ENCODE measurements at places on chromosomes 5 and 9.

DNA sequence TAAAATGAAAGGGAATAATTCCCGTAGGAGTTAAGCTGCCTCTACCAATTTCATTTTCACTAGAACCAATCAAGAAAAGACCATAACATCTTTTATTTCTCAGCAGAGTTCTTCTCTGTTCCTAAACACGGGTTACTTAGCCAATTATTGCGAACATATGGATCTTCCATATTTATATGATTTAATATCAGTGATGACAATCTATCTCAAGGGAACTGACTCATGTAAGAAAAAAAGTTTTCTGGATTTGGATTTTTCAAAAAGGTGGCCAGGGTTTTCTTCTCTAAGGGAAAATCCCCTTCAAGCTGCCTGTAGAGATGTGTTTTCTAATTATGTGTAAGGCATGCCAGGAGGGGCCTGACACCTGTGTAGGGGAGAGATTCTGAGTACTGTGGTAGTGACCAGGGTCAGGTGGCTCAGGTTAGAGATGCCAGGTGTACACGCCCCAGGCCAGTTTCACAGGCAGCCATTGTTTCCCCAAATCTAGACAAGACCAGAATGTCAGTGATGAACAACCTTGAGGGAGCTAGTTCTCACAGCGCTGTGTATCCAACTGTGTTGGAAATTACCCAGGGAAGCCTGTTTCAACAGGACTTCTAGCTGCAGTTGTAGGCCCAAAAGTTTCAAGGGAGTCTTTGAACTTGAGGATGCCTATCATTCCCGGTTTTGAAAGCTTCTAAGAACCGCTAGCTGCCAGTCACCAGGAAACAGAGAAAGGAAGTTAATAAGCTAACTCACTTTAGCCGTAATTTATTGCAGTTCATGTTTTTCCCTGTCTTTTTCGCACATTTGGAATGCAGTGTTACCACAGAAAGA is 572.5 kb upstream of the RGMB start:
- DNase-seq: no peak

DNA sequence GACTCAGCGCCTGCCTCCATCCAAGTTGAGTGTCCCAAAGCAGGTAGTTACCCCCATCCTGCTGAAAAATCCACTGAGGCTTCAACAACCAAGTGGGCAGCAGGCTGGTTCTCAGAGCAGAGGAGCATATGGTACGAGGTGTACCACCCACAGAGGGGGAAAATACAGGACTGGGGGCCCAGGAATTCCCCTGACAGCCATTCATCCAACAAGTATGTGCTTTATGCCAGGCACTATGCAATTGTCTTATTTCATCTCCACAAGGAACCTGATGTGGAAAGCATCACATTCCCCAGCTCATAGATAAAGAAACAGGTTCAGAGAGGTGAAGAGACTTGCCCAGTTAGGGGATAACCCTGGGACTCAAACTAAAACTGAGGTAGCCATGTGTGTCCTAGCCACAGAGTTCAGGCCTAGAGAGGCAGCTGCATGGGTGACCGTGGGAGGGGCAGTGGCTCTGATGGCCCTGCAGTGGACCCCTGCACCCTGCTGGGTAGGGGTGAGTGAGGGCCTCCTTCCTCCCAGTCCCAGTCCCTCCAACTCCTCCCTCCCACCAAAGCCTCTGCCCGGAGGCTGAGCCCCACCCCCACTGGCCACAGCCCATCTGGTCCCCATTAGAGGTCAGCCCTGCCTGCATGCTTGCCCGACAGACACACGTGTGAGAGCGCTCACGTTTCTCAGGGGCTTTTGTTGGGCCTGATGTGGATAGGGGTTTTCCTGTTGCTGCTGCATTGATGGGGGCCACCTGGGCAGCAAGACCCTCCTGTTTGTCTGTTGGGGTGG is 11.5 kb downstream of the PDLIM4 start:
- no peak for DNase-seq

GRCh38 chr5:77669677-77670076 is 31.2 kb upstream of the OTP start:
- no peak for DNase-seq

DNA sequence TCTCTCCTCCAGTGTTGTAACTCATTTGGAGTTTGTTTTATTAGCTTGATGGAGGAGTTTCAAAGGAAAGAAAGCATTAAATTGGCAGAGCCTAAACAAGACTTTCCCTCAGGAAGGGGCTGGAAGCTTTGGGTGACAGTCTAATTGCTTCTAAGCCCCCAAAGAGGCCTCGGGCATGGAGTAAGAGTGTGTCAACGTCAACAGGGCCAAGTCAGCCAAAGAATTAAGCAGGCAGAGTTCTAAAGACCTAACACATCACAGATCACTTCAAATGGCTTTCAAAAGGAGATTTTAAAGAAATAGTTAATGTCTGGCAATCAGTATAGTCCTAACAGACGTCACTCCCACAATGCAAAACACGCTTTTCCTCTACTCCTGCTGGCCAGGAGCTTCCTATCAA is 234.5 kb downstream of the EFNA5 start:
- no peak for DNase-seq

DNA sequence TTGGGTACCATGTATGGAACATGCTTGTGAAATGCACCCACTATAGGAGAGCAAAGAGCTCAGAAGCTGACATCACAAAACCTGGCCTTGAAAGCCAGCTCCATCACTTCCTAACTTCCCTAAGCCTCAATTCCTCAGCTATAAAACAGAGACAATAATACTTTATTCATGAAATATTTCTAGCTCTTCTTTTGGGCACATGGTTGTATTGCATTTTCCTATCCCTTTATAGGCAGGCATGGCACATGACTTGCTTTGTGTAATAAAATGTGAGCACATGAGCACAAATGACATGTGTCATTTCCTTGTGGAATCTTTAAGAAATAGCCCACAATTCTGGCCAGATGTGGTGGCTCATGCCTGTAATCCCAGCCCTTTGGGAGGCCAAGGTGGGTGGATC is 18.5 kb downstream of the ZNF366 start:
- no peak for DNase-seq

DNA sequence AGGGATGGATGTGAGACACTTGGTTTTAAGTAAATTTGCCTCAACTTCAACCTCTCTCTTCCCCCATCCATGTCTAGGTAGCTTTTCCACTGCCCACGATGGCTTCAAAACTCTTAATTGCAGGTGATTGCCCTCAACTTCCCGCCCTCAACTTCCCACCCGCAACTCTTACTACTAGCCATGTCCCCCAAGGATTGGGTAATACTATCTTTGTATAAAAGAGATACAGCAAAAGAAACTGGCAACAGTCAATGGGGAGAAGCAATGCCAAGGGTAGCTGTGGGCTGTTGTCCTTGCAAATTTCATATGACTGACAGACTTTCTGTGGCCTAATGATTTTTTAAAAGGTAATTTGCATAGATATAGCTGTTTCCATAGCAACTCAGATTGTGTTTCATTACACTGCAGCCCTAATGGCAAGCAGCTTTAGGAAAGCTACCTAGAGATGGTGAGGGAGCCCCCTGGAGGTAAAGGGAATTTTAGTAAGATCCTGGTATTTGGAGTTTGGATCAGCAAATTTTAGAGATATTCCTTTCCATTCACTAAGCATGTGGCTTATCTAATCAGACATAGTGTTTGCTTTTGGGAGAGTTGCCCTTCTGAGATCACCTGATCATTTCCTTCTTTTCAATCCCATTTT is 421.5 kb upstream of the DAP start:
- DNase-seq: no peak

DNA sequence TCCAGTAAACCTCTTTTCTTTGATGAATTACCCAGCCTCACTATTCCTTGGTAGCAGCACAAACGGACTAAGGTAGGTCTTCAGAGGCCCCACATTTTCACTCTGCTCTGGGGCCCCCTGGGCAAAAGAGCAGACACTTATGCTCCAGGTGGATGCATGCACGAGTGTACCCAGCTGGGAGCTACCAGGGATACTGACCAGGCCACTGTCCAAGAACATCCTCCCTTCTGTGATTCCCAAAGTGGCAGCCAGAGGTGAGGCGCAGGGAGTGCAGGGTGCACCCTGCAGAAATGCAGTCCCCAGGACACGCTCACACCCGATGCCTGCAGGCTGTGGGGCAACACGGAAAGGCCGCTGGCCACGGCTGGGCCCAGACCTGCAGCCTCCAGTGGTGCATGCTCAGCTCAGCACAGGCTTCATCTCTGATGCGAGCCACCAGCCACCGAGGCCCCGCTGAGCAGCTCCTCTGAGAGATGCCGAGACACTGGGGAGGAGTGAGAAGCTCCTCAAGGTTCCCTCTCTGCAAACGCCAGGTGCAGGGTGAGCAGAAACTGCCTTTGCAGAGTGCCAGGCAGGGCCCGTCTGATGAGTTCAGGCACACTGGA is 48.1 kb upstream of the OLFM1 start:
- DNase-seq: no peak

- DNase-seq: no peak
Observed at GRCh38 chr5:128876569-128877382, 88.5 kb upstream of the SLC27A6 start.

Data from stimulated activated CD8-positive, alpha-beta memory T cell treated with anti-CD3 and anti-CD28 coated beads, Interleukin-4, amount 100 ng/mL, for 1 hour (primary cell).